C1 segment of cervical spinal cord (tissue), 14 donors: ENCODE measurements at places on chromosomes 7 and 10.
A peak's percentile ranks its signal among the peaks of the same experiment; 100 is the strongest.

DNA sequence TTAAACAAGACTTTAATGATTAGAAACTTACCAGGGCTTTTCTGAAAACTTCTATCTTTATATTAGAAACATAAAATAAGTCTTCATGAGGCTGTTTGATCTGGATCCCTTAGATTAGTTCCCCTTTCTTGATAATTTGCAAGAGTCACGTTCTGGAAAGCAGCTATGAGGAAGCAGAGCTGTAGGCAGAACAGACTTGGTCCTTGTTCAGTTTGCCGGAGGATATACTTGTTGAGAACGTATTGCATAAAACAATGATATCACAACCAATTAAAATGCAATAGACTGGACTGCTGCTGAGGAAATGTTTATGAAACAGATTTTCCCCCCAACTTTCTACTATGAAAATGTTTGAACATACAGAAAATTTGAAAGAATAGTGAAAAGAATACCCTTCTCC, 2.8 kb downstream of the SAMD9L start:
- DNase-seq = no peak

- no peak for DNase-seq
Observed at GRCh38 chr10:60905580-60905979, 38.4 kb downstream of the RHOBTB1 start.

- DNase-seq = no peak
Observed at GRCh38 chr10:7872041-7872442, 53.7 kb downstream of the TAF3 start.

DNA sequence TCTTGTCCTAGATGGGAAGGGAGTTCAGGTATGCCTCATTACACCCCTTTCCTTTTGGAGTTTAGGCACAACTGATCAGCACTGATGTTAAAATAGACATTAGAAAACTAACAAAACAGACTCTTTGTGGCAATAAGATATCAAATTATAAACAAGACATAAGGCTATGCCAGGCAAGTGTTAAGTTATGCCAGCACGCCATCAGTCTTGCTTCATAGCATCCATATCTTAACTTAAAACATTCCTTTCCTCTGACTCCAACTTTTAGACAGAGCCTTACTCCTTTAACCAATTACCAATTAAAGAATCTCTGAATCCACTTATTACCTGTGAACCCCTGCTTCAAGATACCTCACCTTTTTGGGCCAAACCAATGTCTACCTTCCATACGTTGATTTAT, 126.2 kb upstream of the ETV1 start:
- no peak for DNase-seq

DNA sequence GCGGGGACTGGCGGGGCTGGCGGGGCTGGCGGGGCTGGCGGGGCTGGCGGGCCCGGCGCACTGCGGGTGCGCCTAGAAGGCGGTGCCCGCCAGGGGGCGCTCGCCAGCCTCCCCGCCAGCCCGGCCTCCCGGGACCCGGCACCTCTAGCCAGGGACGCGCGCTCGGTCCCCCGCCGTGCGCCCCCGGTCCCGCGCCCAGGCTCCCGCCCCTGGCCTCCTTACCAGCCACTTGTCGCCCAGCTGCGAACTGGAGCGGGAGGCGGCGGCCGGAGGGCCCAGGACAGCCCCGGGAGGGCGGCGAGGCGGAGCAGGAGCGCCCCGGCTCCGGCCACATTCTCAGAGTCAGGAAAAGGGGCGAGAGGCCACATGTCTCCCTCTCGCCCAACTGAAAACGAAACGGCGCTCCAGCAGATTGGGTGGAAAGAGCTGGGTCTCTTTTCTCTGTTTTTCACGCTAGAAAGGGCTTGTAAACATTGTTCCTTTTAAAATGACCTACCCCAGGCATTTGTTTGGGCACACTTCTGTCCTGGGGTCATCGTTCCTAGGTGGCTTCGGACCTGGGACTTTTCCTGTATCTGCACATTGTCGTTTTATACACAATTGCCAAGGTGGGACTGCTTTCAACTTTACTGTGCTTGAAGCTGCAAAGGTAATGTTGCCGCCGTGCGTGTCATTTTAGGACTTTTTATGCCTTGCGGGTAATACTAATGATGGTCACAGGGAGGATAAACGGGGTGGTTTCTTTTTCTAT, 378 bp upstream of the PRKCQ start:
- DNase-seq = peak; percentile 52

GRCh38 chr7:87263537-87263936, 44.0 kb upstream of the TMEM243 start:
- no peak for DNase-seq

DNA sequence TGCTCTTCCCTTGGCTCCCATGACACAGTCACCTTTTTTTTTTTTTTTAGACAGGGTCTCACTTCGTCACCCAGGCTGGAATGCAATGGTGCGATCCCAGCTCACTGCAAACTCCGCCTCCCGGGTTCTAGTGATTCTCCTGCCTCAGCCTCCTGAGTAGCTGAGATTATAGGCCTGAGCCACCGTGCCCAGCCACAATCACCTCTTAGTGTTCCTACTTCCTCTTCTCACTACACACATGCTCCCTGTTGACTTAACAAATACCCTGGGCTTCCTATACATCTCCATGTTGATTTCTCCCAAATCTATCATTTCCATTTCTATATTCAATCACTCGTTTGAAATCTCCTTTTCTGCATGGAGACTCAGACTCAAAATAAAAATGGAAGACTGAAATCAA, 91.7 kb downstream of the CUBN start:
- DNase-seq = no peak

DNA sequence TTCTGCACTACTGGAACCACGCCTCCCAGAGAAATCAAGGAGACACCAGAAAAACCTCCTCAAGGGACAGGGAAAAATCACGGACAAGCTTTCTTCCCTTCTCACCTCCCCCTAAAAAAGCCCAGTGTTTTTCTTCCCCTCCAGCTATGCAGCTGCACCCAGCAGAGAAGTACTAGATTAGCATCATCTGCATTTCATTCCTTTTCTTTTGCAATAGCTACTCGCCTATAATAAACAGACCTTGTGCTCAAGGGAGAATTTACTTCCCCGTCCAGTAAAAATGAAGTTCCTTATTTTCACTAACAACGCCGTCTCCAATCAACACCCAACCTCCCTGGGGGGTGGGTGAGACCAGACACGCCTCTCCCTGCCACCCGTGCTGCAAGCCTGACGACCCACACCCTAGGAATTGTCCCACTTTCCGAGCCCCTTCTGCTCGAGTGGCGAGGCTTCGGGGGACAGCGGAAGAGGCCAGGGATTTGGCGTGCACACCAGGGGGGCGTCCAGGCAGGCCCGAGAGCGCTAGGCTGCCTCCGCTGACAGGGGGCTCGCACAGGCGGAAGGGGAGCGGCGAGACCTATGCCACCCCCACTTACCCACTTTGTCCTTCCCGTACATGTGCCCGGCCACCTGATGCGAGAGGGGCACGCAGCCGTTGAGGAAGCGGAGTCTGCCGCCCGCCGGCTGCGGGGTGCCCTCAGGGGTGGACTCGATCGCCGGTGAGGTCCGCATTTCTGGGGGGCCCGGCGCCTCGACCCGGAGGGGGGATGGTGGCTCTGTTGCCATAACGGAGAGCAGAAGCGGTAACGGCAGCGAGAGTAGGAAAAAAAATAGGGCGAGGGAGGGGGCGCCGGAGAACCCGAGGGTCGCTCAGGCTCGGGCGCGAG, 625 bp downstream of the IPMK start:
- DNase-seq = peak; percentile 43

DNA sequence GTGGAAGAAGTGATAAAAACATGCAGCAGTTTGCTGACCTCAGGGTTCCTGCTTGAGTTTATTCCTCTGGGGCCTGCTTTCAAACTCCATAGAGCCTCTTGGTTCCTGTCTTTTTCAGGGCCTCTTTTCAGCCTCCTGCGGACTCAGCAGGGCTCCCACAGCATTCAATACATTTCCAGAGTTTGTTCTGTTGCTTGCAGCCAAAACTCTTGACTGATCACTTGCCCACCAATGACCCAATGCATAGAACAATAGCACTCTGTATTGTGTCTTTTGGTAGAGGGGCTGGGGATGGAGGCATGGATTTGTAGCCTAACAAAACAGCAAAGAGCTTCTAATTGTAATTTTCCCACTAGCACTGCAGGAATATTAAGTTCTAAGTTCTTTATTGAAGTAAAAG, 50.8 kb upstream of the CREB5 start:
- no peak for DNase-seq

- DNase-seq = no peak
Observed at GRCh38 chr7:28180031-28180363, 598 bp downstream of the JAZF1 start.

- no peak for DNase-seq
Observed at GRCh38 chr10:78459639-78460037, 426.0 kb downstream of the RPS24 start.

DNA sequence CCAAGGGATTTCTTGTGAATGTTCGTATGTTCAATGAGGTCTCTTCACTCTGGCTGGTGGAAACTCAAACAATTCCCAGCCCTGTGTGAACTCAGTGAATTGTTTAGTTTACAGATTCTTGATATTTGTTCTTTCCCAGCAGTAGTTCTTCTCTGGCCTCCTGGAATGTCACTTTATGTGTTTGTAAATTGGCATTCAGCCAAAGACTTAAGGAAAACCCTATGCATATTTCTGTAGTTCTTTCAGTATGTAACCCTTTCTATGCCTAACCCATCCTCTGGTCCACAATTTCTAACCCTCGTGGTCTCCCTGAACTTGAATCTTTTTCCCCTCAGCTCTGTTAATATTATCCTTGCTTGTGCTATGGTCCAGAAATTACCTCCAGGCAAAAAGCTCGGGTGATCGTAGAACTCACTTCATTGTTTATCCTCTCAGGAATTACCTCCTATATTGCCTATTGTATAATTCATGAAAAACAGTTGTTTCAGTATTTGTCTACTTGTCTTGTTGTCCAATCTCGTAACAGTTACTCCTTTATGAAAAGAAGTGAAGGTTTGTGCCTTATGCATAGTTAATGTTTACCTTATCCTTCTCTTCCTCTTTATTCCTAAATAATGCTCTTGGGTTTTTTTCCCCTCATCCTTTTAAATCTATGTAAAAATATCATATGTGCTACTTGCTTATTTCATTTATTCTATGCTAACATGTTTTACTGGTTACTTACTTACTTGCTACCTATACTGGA, 23.7 kb upstream of the AGR3 start:
- no peak for DNase-seq

DNA sequence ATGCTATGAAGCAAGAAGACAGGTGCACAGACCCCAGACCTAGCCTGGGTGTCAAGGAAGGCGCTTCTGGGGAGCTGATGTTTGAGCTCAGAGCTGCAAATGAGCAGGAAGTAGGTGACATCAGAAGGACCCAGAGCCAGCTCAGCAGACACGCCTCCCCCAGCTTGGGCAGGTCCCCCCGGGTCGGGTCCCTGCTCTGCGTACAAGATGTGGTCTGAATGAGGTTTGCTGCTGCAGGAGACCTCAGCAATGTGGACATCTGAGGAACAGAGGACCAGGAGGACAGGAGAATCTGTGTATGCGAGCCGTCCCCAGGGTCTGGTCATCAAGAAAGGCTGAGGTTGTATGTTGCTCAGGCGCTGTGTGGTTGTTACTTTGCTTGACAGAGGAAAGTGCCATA, 51.8 kb downstream of the TACC2 start:
- no peak for DNase-seq

DNA sequence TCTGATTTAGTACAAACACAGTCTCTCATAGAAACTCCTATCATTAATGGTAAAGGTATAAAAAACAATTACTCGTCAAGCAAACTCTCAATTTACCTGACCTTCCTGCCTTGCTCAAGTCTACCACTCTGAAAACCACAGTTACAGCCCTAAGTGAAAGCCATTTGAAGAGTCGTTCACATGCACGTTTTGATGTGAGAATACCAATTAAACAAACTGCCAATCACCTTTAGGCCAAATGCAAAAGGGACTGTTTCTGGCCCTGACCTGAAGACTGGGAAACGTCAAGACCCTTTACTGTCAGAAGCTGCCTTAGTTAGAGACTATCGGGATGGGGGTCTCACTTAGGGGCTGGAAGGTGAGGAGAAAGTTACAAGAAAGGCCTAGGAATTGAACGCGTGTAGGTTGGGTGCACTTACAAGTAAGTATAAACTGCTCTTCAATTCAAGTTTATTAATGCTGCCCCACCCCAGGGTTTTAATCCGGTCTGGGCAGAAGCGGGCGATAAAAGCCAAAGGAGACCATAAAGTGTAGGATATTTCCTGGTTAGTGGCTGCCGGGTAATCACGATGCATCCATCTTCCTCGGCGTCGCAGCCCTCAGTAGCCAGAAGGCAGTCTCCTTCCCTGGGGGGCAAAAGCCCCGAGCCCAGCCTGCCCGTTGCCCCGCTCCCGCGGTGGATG, 935 bp downstream of the TM9SF3 start:
- DNase-seq = no peak

DNA sequence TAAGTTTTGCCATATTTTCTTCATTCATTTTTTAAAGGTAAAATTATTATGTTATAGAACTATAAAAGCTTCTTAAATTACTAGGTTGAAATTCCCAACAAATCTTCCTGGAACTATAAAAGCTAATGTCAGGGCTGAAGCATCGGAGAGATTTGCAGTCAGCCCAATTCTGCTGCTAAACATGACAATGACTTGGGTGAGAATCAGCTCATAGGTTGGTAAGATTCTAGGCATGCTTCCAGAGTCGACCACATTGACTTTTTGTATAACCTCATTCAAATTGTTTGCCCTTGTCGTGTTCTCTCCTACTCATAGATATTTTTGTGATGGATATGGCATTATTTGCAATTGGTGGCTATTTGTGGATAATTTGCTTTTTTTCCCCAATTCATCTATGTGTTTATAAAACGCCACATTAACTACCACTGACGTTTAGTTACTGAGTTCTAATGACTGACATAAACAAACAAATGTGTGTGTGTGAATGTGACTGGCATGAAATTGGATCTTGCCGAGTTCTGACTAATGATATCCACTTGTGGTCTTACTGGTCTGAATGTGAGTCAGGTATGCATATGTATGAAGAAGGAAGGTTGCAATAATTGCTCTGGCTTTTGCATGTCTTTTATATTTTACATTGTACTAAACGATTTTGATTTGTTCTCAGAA, 579.8 kb downstream of the PARD3 start:
- DNase-seq = no peak

DNA sequence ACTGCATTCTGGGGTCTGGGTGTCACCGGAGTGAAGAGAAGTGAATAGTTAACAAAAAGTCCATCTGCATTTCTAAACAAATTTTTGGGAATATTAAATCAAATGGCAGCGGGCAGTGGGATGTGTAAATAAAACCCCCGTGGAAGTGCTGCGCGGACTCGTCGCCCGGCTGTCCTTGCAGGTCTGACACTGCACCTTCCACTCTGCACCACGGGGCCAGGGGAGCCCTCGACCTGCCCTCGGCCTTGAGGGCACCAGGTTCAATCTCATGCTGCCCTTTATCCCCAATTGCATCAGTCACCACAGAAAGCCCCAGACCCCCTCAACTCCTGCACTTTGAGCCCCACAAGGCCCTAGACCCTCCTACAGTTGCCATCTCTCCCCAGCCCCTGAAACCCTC, 6.4 kb upstream of the SMARCD3 start:
- DNase-seq = no peak

GRCh38 chr10:44971935-44972757, 6.5 kb downstream of the DEPP1 start:
- no peak for DNase-seq

GRCh38 chr7:107023522-107024151, 20.9 kb upstream of the PRKAR2B start:
- DNase-seq = no peak

- no peak for DNase-seq
Observed at GRCh38 chr10:59317066-59317465, 45.3 kb downstream of the FAM13C start.

GRCh38 chr7:117803476-117803875, 69.8 kb downstream of the CTTNBP2 start:
- DNase-seq = no peak
